Daoy (cell line): ENCODE measurements at places on chromosomes 5 and 9. TPM values are rescaled to one million over a fixed set of nuclear protein-coding genes. Genes with fewer than 3 reads are reported as not detected.

Gene GPR150
- 0.29 TPM in 1 of 2 replicates, not detected in the other for total RNA-seq

DNA sequence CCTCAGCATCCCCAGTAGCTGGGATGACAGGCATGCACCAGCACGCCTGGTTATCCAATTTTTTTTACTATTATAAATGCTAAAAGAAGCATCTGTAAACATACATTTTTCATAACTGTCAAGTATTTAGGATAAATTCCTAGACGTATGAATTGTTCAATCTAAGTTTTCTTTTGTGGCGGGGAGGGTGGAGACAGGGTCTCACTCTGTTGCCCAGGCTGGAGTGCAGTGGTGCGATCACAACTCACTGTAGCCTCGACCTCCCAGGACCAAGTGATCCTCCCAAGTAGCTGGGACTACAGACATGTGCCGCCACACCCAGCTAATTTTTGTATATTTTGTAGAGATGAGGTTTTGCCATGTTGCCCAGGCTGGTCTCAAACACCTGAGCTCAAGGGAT lies 52.2 kb downstream of the NR6A1 start:
- DNase-seq = no peak

Gene CDHR2
- total RNA-seq = 0.36 TPM in 1 of 2 replicates, not detected in the other

- DNase-seq = peak; percentile 33
Measured at GRCh38 chr5:150412319-150413175, at the start of gene CD74. TSS of gene CD74 (minus strand) at chr5:150412910. CDS start at chr5:150412749, 161 bp downstream.

- DNase-seq = no peak
Measured at GRCh38 chr9:16771356-16771755, 99.1 kb downstream of the BNC2 start.

Gene GAPVD1
- total RNA-seq = 33.3 and 37.1 TPM in 2 replicates
